Progenitor cell of endocrine pancreas (in vitro differentiated cells): ENCODE measurements at places on chromosomes 5 and 9. TPM values are rescaled to one million over a fixed set of nuclear protein-coding genes. Genes with fewer than 3 reads are reported as not detected.

The F2RL1 gene
- total RNA-seq = 6.5 and 10.0 TPM in 2 replicates

The SLIT3 gene
- 18.8 and 19.6 TPM in 2 replicates for total RNA-seq

The TEX48 gene
- not detected in 2 replicates for total RNA-seq

The IFNK gene
- not detected in 2 replicates for total RNA-seq

The SOHLH1 gene
- total RNA-seq = not detected in 2 replicates

The TAF11L10 gene
- total RNA-seq = not detected in 2 replicates

The ASPN gene
- total RNA-seq = not detected in 2 replicates

The SHOC1 gene
- not detected in 2 replicates for total RNA-seq

The SLC35D2 gene
- total RNA-seq = 52.6 and 60.9 TPM in 2 replicates

The LIFR gene
- total RNA-seq = 33.4 and 36.4 TPM in 2 replicates

The CORO2A gene
- total RNA-seq = 6.0 and 7.0 TPM in 2 replicates

The CD72 gene
- total RNA-seq = 3.1 and 4.2 TPM in 2 replicates

The C9 gene
- not detected in 2 replicates for total RNA-seq

The NKD2 gene
- 23.9 and 28.3 TPM in 2 replicates for total RNA-seq

The DCP2 gene
- total RNA-seq = 84.0 and 93.0 TPM in 2 replicates
